ENCODE measurements at places on chromosomes 7 and 10.

DNA sequence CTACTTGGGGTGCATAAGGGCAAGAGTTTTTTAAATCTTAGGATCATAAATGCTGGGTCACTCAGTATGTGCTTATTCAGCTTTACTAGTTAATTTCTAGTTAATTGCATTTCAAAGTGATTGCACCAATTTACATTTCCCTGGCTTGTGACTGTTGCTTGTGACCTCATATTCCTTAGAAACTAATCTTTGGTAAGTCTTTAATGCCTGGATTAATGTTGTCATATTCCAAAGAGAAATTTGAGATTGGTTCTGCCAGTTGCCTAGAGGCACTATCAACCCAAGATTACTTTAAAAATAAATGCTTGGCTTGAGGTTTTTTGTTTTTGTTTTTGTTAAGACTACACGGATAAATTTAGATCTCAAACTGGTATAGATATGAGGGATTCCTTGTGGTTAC lies 103.1 kb downstream of the ANK3 start:
- DNase-seq, result no peak

GRCh38 chr7:93350338-93350737 lies 118.2 kb downstream of the VPS50 start:
- DNase-seq, result no peak

- no peak for DNase-seq
Measured at GRCh38 chr7:111051832-111052231, 39.1 kb upstream of the LRRN3 start.

DNA sequence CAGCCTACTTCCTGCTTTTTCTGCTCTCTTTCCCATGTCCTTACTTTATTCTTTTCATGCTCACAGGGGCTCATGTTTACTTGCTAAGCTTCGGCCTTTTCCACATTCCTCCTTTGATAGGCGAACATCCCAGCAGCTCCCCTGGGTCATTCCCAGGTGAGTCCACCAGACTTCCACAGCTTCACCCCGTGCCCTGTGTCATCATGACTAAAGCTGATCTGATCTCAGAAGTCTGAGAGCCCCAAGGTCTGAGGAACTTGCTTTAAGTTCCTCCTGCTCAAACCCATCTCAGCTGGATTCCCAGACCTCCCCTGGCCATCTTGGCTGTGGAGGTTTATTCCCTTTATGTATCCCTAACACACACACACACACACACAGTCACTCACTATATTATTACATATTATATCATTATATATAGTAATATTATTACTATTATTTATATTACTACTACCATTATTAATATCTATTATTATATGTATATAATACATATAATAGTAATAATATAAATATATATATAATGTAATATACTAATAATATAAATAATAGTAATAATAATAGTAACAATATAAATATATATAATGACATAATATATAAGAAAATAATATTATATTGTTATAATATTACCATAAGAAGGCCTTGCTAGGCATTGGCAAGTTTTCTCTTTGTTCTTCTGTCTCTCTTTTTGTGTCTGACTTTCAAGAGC lies 295.9 kb downstream of the PTEN start:
- DNase-seq, result no peak

GRCh38 chr7:27697861-27698430 lies 35.3 kb upstream of the HIBADH start:
- DNase-seq, result peak; percentile 3

- no peak for DNase-seq
Measured at GRCh38 chr10:51960494-51960895, 261.1 kb upstream of the CSTF2T start.

GRCh38 chr10:132813560-132814468 lies 27.9 kb upstream of the NKX6-2 start:
- no peak for DNase-seq

DNA sequence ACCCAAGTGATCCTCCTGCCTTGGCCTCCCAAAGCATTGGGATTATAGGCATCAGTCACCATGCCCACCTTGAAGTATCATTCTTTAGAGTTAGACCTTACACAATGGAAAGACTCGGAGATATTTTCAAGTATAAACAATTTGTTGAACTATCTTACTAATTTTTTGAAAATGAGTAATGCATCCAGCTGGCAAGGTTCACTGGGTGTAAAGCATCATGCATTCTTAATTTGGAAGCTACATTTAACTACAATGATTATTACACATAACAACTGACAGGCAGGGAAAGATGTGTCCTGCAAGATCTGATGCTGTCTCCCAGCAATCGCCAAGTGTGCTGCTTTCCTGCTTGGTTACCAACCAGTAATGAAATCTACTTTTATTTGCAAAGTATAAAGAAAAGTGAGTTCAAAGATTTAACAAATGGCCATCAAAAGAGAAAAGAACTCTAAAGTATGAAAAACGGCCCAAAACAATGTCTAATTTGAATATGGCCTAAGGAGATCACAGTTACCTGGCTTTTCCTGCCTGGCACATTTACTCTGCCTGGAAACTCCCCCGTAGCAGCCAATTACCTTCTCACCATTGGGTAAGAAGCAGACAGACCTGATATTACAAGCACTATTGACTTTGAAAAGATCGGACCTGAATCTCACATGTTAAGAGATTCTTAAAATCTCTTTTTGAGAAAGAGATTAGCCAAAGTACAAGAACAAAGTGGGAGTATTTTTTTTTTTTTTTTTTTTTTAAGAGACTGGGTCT lies 59.3 kb upstream of the NMT2 start:
- no peak for DNase-seq

- DNase-seq, result no peak
Measured at GRCh38 chr10:104842704-104843103, 201.6 kb downstream of the SORCS3 start.

DNA sequence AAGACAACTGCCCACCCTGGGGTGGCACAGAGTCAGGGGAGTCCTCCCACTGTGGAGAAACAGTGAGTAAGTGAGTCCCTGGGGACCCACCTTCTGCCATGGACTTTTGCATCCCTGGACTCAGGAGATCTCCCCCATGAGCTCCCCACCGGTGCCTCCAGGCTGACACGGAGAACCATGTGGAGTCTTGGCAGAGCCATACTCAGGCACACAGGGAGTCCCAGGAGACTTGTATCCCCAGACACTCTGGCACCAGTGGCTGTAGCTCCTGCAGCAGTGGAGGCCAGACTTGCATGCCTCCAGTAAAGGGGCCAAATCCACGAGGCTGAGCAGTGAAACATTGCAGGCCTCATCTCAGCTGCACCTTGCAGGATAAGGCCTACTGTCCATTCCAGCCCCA lies 791.4 kb downstream of the PCDH15 start:
- no peak for DNase-seq

GRCh38 chr7:27145165-27145913 lies 1.9 kb upstream of the HOXA5 start:
- no peak for DNase-seq

DNA sequence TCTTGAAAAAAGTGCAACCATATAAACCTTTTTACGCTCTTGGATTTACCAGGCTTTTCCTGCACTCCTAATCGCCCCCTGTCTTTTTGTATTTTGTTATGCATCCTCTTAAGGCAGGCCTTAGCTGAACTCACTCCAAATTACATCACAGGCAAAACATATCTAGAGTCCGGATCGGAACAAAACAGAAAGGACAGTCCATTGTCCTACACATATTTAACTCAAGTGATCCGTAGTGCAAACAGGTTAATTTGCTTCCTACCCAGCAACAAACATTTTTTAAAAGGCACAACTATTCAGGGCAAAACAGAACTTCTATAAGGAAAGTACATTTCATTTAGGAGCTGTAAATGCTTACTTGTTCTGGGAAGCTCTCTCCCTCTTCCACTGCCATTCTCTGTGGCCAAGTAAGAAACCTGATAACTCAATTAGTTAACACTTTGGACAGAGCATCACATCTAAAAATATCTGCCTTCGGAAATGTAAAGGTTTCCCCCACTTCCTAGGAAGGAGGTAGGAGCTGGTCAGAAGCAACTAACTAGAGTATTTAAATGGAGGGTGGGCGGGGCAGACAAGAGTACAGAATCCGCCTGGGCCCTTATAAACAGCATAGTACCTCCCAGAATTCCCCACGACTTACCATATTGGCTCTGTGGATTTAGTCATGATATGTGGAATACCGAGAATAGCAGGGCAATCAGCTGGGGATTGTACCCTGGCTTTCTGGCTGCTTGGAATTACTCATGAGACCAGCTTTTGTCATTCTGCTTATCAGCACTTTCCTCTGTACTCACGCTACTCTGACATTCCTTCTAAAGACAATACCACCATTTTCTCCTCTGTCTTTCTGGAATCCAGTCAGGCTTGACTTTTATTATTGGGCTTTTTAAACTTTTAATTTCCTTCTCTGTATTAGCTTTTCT lies 89.5 kb downstream of the ANK3 start:
- no peak for DNase-seq

GRCh38 chr10:1624240-1624639 lies 113.1 kb downstream of the ADARB2 start:
- no peak for DNase-seq

DNA sequence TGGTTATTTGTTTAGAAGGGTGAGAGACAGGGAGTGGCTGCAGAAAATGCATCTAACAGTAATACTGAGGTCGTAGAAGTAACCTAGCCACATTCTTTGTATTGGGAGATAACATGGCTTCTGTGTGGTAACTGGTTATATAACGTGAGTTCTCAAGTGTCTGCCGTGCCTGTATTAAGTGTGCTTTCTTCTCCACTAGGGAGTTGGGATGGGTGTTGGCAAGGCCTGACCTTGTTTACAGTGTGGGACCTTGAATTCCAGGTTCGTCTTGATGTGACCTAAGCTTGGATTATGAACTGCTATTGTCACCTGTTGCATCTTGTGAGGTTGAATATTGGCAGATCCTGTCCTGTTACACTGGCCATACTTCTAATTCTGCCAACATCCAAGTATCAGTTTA lies 145.3 kb upstream of the NAMPT start:
- no peak for DNase-seq

- DNase-seq, result no peak
Measured at GRCh38 chr10:97360705-97361536, 26.4 kb upstream of the FRAT2 start.

- DNase-seq, result no peak
Measured at GRCh38 chr10:122417667-122418066, 36.8 kb upstream of the ARMS2 start.

DNA sequence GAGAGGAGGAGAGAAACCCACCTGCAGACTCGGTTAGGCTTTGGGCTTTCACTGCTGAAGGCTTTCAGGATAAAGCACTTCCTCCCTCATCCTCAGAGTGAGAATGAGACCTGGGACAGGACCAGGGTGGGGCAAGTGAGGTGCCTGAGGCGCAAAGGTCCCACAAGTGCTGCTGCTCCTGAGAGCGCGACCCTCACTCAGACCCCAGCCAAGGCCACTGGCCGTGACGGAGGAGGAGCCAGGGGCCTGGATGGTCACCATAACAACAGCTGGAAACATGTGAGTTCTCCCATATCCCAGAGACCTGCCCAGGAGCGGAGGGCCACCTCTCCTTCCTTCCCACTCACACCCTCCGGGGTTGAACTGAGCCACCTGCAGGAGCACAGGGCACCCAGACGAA lies 46.9 kb upstream of the MKRN1 start:
- DNase-seq, result no peak

- DNase-seq, result peak; percentile 5
Measured at GRCh38 chr7:69412331-69413146, 185.7 kb upstream of the AUTS2 start.

DNA sequence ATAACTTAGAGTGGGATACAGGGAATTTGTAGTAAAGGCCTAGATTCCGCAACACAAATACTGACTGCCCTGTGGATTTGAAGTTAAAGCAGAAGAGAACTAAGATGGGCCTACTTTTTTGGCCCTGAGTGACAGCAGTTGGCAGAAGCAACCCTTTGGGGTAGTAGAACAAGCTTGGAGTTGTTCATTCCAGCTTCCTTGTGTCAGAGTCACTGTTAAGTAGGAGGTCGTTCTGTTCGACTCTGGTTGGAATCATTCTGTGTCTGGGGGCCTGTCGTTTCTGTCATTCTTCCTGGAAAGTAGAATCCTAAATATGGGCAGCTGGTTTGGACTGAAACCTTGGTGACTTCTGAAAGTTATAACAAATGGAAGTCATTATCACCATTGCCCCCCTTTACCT lies 865.9 kb downstream of the LRMDA start:
- no peak for DNase-seq

GRCh38 chr10:124494046-124494807 lies 32.6 kb downstream of the LHPP start:
- no peak for DNase-seq

- no peak for DNase-seq
Measured at GRCh38 chr7:110918949-110919548, 171.9 kb upstream of the LRRN3 start.

- no peak for DNase-seq
Measured at GRCh38 chr7:33591490-33591889, 313.8 kb upstream of the BMPER start.

DNA sequence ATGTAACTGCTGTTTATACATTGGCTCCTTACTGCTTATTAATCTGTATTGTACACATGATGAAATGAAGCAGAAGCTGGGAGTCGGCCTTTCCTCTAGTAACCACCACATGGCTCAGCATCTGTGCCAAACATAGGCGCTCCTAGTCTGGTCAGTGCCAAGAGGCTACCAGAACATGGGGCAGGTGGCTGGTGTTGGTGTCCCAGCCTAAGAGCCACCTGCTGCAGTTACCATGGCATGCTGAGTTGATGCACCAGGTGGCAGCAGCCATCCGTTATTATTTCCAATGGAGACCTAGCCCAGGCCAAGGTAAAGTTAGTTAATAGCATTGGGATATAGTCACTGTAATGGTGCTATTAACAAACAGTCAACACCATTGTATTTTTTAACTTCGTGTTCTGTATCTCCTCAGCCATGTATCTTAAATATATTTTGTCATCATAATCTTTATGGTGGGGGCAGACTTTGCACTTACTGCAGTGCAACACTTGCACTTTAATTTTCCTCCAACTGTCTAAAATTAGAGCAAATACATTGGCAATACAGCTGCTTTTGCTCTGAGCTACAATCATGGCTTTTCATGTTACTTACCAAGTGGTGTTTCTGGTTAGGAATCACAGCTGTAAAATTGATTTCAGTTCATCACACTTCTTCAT lies 33.1 kb downstream of the HBP1 start:
- no peak for DNase-seq

DNA sequence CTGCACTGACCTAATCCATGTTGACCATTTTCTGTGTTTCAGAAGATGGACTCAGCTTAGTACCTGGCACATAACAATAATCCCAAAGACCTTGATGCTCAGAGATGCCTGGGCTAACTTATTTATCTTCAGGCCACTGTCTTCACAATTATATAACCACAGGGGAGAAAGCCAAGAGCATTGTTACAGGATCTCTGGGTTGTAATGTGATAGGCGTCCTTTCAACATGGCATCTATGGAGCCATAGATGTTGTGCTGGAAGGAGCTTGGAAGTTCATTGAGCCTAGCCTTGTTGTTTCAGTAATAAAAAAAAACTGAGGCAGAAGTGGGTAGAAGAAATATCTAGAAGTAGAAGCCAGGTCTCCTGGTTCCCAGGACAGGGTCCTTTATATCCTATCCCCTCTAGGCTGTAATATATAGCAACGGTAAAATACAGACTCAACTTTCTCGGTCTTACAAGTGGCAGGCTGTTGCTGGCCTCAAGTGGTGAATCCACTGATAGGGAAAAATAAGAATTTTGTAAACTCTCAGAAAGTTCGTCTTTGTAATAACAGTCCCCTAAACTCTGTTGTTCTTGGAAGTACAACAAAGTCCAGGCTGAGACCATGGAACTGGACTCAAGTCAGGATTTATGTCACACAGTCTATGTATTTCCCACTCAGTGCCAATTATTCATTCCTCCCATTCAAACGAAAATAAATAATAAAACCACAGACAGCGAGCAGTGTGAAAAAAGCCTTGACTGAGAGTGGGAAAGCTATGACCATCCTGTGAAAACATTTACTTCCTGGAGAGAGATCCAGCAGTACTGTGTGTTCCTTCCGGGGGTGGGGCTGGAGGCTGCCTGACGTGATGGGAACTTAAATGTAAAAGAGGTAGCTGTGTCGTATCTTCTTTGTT lies 277.6 kb downstream of the REEP3 start:
- DNase-seq, result no peak
